ENCODE measurements at places on chromosomes 3 and 15.

DNA sequence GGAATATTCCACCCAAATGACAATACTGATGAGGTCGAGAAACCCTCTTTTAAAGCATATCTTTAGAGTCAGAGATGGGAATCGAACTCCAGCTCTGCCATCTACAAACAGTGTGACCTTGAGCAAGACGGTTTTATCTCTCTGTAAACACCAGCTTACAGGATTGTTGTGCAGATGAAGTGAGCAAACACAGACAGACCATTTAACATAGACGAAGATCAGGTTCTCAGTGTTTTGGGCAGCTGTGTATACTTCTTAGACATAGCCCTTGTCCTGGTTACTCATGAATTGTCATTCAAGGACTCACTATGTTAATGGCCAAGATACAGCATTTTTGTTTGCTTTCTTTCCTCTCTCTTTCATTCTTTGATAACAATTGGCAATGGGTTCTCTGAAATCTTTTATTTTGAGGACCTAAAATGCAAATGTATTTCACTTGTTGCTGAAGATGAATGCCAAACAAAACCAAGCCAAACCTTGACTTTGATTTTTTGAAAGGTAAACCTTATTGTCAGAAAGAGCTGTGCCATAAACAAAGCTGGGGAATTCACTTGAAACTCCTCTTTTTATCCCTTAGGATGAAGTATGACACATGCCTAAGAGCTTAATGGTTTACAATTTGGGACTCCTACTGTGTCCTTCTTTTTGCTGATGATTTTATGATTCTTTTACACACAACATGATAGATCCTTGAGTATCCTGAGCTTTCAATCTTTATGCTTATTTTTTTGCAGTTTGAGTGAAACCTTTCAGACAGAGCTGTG lies 250.0 kb upstream of the PDZRN3 start:
- no peak for DNase-seq

GRCh38 chr3:197836244-197836643 lies 45.2 kb downstream of the LRCH3 start:
- DNase-seq, result no peak

DNA sequence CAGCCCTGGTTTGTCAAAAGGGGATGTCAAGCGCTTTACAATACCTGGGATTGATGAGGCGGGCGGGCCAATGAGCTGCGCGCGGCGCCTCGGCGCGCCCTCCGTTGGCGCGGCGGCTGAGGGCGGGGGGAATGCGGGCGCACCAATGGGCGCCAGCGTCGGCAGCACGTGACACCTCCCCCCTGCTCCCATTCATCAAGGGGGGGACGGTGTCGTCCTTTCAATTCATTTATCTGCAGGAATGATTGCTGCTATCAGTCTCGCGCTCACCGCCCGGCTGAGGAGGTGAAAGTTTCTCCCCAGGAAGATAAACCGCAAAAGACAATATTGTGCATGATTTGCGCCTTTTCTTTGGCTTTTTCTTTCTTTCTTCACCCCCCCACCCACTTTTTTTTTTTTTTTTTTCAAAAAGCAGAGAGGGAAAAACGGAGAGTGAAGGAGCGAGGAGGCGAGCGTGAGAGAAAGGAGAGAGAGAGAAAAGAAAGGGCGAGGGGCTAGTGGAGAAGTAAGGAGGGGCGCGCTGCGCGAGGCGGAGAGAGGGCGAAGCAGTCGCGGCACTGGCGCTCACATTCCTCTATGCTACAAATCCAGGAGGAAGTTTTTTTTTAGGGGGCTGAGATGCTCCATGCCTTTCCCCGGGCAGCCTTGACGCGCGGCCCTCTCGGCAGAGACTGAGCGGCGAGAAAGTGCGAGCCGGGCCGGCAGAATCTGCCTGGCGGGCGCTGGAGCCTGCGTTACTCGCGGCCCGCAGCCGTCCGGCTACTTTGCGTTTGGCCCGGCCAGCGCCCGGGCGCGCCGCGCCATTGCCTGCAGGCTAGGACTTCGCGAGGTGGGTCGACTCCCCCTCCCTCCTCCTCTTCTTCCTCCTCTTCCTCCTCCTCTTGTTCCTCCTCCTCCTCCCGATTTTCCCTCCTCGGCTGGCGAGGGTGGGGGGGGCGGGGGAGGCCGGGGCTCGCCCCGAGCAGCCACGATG lies at the start of gene ZIC1:
Gene ZIC1 (plus strand): TSS at position 223 of the 973 bp plus-strand sequence. CDS start 748 bp downstream, at position 971.
- no peak for DNase-seq

- no peak for DNase-seq
Observed at GRCh38 chr3:170205302-170205701, 16.9 kb upstream of the PRKCI start.

DNA sequence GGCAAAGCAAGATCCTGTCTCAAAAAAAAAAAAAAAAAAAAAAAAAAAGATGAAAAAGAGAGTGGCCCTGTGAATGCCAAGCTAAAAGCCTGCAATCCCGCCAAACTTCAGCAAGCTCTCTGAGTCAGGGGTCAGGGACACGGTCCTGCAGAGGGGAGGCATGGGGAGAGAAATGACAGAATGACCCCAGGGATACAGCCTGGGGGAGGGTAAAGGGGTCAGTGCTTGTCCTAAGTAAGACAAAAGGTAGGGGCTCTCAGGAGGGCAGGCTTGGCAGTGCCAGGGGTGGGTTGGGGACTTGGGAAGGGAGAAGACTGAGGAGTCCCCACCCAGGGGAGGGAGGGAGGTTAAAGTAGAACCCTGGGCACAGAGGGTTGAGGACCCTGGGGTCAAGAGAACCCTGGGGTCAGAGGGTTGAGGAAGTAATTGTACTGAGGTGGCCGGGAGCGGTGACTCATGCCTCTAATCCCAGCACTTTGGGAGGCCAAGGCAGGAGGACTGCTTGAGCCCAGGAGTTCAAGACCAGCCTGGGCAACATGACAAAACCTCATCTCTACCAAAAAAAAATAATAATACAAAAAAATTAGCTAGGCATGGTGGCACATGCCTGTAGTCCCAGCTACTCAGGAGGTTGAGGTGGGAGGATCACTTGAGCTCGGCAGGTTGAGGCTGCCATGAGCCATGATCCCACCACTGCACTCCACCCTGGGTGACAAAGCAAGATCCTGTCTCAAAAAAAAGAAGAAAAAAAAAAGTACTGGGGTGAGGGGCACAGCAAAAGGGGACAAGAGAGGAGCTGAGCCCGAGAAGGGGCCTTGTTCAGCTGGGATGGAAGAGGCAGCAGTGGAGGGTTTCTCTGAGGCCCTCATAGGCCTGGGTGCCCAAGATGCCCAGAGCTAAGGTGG lies 5.2 kb upstream of the SEMA3B start:
- no peak for DNase-seq

GRCh38 chr3:120344349-120344748 lies 4.8 kb downstream of the LRRC58 start:
- DNase-seq, result no peak

DNA sequence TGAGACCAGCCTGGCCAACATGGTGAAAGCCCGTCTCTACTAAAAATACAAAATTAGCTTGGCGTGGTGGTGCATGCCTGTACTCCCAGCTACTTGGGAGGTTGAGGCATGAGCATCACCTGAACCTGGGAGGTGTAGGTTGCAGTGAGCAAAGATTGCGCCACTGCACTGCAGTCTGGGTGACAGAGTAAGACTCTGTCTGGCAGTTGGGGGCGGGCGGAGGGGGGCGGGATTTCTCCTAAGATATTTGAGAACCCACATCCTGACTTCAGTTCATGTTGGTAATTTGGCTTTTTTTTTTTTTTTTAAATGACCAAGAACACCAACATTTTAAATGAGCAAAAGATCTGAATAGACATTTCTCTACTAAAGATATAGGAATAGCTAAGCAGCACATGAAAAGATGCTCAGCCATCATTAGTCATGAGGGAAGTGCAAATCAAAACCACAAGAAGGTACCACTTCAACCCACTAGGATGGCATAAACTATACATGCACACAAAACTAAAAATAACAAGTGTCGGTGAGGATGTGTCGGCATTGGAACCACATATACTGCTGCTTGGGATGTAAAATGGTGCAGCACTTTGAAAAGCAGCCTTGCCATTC lies 75.6 kb upstream of the LMOD3 start:
- peak; percentile 25 for DNase-seq

- DNase-seq, result peak; percentile 58
Observed at GRCh38 chr3:4978966-4979427, 240 bp upstream of the BHLHE40 start.

DNA sequence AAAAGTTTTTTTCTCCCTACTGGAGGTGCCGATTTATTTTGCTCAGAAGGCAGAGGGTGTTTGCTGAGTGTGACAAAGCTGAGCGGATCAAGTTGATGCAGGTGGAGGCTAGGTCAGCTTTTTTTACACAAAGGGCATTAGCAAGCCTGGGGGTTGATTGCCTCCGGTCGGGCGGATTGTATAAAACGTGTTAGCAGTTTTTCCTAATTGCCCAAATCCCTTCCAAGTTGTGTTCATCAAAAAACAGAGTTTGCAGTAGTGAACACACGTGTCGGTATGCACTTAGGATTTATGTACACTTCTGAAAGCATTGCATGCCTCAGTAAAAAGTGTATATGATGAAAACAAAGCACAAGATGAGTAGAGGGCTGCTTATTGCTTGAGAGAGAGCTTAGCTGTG lies 2.6 kb downstream of the GPR160 start:
- no peak for DNase-seq

DNA sequence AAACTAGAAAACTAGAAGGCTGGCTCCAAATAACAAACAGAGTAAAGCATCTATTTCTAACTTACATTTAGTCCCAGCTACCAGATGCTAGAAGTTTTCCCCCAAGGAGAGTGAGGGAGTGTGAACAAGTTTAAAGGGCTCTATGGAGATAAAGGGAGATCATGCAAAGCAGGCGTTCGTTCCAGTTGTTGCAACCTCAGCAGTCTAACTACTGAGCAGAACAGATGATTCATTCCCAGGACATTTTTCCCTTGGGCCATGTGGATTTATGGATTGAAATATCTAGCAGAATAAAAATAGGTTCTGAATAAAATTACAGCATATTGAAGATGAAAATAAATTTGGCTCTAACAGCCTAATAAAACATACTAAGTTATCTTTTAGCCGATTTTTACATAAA lies 154.8 kb upstream of the TTC14 start:
- no peak for DNase-seq

DNA sequence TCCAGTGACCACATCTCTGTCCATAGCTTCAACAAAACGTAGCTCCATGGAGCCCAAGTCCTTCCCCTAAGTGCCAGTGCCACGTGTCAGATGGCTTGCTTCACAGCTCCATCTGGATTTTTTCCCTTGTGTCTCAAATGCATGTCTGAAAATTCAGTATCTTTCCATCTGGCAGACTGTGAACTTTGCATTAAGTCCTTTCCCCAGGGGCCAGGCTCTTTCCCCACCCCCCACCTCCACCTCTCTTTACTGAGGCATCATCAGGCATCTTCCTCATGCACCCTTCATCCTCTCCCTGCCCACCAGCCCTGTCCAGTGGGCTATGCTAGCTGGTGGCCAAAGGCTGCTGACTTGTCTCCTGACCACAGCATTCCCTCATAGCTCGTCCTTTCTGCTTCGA lies 53.7 kb downstream of the PDIA5 start:
- no peak for DNase-seq

GRCh38 chr15:68274201-68274848 lies 3.2 kb upstream of the FEM1B start:
- DNase-seq, result no peak

GRCh38 chr3:184414418-184415202 lies 34.8 kb downstream of the CHRD start:
- no peak for DNase-seq

- no peak for DNase-seq
Observed at GRCh38 chr15:96342406-96343112, 12.1 kb downstream of the NR2F2 start.

- no peak for DNase-seq
Observed at GRCh38 chr15:39919748-39920509, at the start of gene GPR176. Gene GPR176 (minus strand): TSS chr15:39920266. CDS start chr15:39920026, 240 bp downstream.

DNA sequence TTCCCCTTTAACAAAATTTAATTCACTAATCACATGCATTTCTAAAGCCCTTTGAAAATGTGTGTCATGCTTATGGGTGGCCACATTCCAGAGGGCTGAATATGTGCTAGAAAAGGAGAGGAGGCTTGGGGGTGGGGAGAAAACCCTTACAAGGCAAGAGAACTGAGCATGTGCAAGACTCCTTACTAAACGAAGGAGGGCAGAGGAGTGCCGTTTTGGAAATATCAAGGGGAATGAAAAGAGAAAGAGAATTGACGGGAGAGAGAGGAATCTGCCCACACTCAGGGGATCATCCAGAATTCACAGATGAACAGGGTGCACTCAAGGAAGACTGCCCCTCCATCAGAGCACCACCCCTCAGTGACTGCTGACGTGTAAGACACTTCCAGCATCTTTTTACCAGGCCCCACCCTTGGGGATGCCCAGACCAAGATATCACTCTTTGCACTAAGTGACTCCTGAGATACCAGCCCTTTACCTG lies 37.9 kb upstream of the TSC22D2 start:
- DNase-seq, result no peak

DNA sequence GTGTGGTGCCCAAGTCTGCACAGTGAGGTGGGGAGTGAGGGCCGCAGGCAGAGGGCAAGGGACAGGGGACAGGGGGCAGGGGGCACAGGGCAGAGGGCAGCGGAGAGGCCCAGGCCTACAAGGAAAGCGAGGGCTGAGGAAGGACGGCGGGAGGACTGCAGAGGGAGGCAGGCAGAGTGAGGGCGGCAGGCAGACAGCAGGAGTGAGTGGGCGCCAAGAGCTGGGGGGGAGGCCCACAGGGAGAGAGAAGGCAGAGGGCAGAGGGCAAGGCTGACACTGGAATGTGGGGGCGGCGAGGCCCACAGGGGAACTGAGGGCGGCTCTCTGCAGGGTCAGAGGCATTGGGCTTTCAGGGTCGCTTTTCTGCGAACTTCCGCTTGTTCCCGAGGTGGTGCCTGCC lies 267.8 kb upstream of the NDN start:
- no peak for DNase-seq

- no peak for DNase-seq
Observed at GRCh38 chr3:179299999-179300613, 22.7 kb upstream of the ZNF639 start.

DNA sequence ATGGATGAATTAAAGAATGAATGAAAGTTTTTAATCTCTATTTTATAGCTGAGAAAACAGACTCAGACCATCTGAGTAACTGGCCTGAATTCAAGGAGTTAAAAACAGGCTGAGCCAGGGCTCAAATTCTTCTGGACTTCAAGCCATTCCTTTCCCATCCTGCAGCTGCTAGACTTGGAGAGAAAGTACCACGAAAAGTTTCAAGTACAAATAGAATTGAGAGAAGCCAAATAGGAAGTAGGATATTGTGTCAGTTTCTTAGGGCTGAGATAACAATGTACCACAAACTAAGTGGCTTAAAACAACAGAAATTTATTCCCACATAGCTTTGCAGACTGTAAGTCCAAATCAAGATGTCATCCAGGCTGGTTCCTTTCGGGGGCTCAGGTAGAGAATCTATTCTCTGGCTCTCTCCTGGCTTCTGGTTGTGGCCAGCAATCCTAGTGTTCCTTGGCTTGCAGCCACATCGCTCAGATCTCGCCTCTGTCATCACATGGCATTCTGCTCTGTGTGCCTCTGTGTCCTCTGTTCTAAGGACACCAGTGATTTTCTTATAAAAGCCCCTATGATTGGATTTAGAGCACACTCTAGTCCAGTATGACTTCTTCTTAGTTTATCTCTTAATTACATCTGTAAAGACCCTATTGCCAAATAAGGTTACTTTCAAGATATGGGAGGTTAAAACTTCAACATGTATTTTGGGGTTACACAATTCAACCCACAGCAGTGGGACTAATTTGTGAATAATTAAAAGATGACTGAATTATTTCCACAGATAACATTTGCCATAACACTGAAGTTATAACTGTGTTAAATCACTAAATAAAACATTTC lies 25.7 kb upstream of the GOLIM4 start:
- DNase-seq, result no peak

Data from hematopoietic multipotent progenitor cell (in vitro differentiated cells).